CD4-positive, alpha-beta T cell treated with Interferon alpha-2 for 1 hour (primary cell): ENCODE measurements at places on chromosomes 4 and X.

GRCh38 chr4:80249144-80249543 is 17.3 kb upstream of the FGF5 start:
- no peak for DNase-seq

DNA sequence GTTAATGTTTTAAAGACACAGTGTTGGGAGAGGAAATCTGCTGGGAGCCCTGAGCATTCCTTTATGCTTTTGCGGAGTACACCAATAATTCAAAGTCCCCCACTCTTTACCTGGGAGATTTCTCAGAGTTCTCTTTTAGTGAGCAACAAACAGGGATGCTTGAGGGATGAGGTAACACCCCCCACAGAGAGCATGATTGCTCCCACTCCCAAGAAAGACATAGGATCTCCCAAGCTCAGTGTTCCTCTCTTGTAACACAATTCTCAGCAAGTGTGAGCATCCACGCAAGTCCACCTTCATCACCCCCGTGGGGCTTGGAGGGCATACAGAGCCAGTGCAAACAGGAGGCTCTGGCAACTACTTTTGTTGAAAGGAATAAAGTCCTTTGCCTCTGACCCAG is 36.1 kb downstream of the GSPT2 start:
- no peak for DNase-seq

DNA sequence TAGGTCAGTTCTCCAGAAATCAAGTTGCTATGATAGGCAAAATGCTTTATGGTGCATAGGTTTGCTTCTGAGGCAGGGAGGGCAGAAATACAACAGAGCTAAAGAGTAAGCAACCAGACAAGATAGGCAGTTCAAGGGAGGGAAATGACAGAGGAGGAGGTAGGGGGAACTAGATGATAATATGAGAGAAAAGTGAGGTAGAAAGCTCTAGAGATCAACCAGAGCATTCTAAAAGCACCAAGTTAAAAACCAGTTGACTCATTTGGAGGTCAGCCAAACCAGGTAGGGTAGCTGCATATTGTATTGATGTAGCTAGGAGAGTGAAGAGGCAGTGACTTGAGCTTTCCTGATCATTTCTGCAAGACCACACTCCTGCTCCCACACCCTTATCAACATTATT is 49.0 kb upstream of the SLC16A2 start:
- no peak for DNase-seq

- DNase-seq = no peak
Measured at GRCh38 chrX:87732133-87732532, 214.5 kb downstream of the KLHL4 start.

DNA sequence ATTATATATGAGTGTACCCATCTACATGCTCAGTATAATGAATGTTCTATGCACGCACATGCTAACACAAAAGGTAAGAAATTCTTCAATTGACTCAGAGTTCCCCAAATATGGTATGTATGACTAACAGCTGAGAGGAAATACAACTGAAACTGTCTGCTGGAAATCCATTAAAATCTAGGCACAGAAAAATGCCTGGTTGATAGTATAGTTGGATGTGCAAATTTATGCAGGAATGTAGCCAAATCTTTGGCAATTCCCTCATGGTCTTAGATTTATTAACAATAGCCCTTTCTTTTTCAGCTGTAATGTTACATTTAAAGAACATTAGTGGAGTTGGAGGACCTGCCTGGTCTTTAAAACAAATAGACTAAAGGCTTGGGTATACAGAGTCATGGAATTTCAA is 5.5 kb downstream of the CAMK2D start:
- DNase-seq = no peak

- no peak for DNase-seq
Measured at GRCh38 chr4:81796790-81797528, 325.3 kb upstream of the RASGEF1B start.

DNA sequence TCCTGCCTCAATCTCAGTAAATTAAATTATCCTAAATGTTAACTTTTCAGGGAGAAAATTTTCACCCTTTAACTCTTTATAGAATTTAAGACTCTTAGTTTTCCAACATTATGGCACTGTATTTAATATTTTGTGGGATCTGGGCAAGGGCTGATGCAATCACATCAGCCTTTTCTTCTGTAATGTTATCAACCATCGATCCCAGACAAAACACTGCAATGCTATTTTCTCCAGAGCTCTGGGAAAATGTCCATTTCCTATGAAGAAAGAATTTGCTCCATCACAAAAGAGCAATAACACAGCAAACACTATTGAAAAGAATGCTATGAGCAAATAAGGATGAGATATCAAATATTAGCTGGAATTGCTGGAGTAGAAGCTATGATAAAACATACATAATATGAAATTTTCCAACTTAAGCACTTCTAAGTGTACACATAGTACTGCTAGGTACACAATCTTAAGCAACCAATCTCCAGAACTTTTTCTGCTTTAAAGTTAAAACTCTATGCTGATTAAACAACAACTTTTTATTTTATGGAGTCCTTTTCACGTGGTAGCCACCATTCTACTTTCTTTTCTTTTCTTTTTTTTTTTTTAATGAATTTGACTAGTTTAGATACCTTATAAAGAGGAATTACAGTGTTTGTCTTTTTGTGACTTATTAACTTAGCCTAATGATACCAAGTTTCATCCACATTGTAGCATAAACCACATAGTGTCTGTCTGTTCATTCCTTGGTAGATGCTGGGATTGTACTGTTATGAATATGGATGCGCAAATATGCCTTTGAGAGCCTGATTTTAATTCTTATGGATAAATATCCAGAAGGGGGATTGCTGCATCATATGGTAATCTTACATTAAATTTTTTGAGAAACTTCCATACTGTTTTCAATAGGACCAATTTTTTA is 43.6 kb downstream of the UGT2A3 start:
- DNase-seq = no peak

DNA sequence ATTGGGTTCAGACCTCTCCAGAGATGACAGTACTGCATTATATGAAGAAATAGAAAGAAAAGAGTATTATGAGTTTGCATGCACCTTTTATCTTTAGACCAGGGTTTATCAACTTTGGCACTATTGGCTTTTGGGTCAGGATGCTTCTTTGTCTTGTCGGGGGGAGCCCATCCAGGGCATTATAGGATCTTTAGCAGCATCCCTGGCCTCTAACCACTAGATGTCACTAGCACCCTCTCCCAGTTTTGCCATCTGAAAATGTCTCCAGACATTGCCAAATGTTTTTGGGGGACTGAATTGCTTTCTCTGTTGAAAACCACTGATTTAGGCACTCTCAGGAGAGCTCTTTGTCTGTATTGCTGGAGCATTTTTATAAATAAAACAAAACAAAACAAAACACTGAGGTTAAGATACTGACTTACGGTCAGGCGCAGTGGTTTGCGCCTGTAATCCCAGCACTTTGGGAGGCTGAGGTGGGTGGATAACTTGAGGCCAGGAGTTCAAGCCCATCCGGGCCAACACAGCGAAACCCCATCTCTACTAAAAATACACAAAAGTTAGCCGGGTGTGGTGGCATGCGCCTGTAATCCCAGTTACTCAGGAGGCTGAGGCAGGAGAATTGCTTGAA is 23.6 kb downstream of the CA5B start:
- peak; percentile 59 for DNase-seq

DNA sequence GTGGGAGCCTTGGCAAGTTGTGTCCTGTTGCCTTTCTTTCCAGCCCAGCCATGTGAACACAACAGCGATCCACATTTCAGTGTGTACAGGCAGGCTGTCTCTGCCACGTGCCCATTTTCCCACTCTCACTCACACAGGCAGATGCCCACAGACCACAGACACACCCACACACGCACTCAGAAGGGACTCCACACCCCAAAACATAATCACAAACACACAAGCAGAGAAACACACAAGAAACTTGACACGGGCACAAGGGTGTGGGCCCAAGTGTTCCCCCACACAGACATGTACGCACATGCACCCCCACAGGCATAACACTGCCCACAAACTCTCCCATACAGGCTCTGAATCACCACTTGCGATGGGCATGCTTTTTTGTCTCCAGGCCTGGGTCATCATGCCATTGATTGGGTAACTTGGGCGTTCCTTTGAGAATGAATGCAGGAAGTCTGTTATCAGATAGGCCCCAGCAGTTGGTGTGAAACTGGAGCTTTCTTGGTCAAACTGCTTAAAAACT is 84.3 kb downstream of the NBDY start:
- DNase-seq = peak; percentile 68

GRCh38 chr4:42715807-42716482 is 59.0 kb upstream of the ATP8A1 start:
- DNase-seq = no peak

GRCh38 chr4:80074651-80075050 is 1.6 kb upstream of the ANTXR2 start:
- no peak for DNase-seq

DNA sequence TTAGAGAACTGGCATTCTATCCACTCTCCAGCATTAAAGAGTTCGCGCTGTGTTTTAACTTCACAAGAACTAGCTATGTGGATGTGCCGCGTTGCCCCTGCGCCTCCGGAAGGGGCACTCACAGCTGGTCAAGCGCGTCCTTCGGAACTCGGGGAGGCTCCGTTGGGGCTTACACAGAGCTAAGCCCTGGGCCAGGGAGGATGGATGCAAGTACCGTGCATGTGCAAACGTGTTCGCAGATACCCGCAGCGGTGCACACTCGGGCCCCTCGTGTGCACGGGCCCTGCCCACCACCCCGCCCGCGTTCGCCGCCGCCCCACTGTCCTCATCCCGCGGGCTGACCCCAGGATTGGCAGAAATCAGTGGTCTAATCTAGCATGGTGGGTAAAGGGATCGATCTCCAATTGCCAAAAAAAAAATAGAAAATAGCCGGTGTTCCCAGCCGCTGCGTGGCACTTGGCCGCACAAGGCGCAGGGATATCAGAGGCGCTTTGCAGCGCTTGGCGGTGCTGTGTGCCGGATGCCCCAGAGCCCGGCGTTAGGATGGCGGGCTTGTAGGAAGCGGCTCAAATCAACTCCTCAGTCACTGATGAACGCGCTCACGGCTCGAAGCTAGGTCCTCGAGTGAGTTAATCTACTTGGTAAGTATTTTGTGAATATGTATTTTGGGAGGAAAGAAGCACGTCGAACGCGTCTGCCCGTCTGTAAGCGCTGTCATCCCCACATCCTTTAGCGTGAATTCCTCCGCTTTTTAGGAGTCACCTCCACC is 989 bp upstream of the PCDH10 start:
- DNase-seq = no peak

GRCh38 chr4:122838034-122838433 is 11.4 kb downstream of the FGF2 start:
- no peak for DNase-seq

GRCh38 chr4:131499141-131499873 is 1649.8 kb upstream of the PCDH10 start:
- DNase-seq = no peak

DNA sequence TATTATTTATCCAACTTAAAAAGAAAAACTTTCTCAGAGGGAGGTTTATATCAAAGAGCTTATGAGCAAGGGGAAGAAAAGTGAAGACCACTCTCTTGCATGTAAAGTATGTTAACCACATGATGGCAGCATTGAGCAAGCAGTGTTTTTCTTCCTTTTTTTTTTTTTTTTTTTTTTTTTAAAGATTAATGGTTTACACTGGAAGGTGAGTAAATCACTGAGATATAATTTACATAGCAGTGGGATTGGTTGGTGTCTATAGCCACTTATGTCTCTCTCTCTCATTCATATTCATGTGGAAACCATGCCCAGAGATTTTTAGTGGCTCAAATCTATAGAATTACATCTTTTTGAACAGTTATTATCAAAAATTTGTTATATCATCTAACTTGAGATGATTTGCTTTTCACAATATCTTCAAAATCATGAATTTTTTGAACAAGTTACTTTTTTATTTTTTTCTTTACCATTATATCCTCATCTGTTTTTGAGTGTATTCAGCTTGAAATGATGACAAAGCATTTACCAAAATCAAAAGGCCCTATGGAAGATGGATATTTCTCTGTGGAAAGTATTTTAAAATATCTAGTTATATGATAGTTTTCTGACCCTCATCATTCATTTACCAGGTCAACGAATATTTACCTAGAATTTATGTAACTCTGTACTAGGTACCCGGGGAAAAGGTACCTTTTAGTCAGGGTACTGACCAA is 31.6 kb downstream of the MTHFD2L start:
- no peak for DNase-seq

DNA sequence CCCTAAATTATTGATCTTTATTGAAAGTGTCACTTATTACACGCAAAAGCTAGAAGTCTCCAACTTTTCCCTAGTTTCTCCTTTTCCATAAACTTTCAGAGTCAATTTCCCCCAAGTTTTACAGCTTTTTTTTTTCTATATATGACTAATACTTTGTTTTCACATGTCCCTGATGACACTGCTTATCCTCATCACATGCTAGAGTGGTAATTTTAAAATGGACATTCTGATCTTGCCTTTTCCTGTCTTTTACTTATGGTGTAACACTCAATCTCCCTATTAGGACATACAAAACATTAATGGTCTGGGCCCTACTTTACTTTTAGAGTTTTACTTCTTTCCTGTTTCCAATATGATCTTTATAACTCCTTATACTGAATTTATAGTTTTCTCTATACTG is 112.6 kb downstream of the ANK2 start:
- DNase-seq = no peak

DNA sequence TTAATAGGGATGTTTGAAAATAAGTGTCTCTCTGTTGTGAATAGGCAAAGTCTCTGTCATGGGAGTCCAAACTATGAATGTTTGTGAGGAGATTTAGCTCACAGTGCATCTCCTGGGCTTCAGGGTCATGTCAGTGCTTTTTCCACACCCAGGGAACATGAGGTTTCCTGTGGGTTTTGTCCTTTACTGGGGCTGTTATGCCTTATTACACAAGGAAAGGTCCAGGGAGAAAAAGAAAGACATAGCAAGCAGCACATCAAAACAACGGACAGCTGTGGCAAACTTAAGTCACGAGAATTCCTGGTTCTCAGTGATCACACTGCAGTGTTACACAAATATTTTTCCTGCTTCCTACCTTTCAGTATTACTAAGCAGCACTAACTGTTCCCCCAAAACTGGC is 99.4 kb downstream of the MBNL3 start:
- no peak for DNase-seq
